Activated T-cell treated with anti-CD3 and anti-CD28 coated beads, Interleukin-2, amount 50 U/mL, for 1 hour (primary cell): ENCODE measurements at places on chromosomes 7 and 10.

- no peak for DNase-seq
These were observed 152.0 kb downstream of the MACC1 start for GRCh38 chr7:20064974-20065862.

- no peak for DNase-seq
These were observed 2.6 kb upstream of the CAV1 start for GRCh38 chr7:116522247-116522646.

DNA sequence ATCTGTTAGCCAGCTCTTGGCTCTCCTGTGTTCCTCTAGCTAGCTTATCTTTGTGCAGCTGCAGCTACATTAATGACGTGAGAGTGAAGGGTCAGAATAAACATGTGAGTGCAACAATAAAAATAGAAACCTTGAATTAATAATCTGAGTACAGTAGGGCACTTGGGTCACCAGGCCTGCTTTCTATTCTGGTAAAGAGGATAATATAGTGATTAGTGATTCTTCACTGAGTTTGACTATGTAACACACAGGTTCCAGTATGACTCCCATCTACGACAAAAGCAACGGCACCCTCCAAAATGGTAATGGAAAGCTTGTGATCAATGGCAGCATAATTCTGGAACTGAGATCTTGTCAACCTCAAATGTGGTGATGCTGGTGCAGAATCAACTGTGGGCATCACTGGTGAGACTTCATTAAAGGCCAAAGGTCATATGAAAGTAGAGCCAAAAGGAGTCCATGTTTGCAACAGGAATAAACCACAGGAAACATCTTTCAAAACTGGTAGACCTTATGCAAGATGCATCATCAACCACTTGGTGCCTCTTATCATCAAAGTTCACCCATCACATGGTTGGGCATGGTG is 77.6 kb downstream of the NRBF2 start:
- DNase-seq, result no peak

GRCh38 chr7:129238546-129238945 is 13.7 kb downstream of the AHCYL2 start:
- no peak for DNase-seq

- DNase-seq, result no peak
These were observed 194.1 kb downstream of the SKAP2 start for GRCh38 chr7:26670290-26670689.

GRCh38 chr7:92680442-92680841 is 90.3 kb upstream of the FAM133B start:
- no peak for DNase-seq

DNA sequence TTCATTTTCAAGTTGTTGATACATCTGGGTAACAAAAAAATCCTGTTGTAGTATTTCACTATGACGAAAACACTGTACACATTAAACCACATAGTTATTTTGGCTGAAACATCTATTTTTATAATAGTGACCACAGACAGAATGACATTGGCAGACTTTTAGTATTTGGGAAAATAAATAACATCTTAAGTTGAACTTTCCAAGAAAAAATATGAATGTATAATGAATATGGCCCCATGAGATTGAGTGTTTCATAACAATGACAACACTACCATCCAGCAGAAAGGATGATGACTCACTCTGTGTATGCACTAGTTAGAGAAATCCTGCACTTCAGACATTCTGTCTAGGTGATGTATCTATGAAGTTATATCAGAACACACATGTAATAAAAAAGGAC is 118.1 kb downstream of the SEMA3D start:
- DNase-seq, result no peak

DNA sequence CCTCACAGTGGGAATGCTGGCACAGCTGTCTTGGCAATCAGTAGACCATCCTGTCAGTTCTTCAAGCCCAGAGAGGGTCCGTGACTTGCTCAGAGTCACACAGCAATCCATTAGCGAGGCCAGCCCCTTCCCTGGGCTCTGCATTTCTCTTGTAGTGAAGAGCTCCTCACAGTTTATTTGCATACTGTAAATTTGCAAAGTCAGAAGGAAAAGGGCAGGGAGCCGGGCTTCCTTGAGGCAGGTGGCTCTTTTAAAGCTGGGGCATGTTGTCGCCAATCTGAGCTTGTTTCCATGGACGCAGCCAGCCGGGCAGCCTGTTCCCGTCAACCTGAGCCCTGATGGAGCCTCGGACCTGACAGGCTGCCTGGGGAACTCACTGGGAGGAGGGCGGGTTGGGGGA is 123.4 kb downstream of the CUX1 start:
- DNase-seq, result no peak

DNA sequence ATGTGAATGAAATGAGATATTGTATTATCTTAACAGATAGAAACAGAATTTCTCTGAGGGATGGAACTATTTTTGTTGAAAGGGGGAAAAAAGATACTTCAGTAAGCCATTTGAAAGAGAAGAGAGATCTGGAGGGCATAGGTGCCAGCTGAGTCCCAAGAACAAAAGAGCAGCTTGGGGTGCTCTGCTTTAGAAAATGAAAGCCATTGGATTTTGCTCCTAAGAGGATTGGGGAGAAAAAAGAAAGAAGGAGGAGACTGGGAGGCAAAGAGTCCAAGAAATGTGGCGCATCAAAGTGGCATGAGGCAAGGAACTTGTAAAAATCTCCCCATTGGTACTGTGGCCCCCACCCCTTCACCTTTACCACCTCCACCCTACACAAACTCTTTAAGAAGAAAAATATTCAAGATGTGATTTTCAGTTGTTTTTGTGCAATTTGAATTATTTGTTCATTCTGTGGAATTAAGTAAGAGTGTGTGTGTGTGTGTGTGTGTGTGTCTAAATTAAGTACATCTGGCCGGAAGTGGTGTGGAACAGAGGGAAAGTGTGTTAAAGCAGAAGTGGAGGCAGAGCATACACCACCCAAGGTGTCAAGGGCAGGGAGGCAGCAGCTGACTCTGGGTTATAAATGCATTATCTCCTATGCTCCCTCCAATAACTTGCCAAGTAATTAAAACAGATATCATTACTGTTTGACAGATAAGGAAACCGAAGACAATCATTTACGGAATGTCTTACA is 9.9 kb upstream of the GNAI1 start:
- DNase-seq, result no peak
